ENCODE measurements at places on chromosomes 5 and 9. TPM values are rescaled to one million over a fixed set of nuclear protein-coding genes. Genes with fewer than 3 reads are reported as not detected.

GRCh38 chr5:149847611-149848010 is 97.0 kb downstream of the PDE6A start:
- H3K36me3 ChIP-seq, result peaks cover 4% of the 10 kb centered on the region
- H3K27me3 ChIP-seq, result no peaks in the 10 kb centered on the region
- DNase-seq, result no peak
- H3K4me1 ChIP-seq, result no peaks in the 10 kb centered on the region
- H3K27ac ChIP-seq, result no peak overlapping the region

The RNF20 gene
- 43.4 TPM for total RNA-seq

The MSX2 gene
- total RNA-seq, result 0.79 TPM

DNA sequence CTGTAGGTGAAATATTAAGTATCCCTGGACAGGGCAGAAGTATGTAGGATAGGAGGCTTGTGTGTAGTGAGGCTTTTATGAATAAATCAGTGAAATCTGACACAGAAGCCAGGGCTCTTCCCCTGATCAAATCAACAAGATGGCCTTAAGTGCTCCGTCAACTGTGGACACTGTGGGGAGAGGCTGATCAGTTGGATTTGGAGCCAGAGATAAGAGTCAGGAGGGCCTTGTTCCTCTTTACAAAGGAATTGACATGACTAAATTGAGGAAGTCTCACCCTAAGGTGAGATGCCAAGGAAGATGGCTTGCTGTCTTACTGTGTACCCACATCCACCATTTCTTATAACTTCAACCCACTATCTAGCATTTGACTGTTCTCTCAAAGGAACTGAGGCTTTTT is 91.6 kb upstream of the PRRC1 start:
- H3K27me3 ChIP-seq, result peaks cover 6% of the 10 kb centered on the region
- DNase-seq, result no peak
- H3K4me1 ChIP-seq, result no peaks in the 10 kb centered on the region
- no peak overlapping the region for H3K27ac ChIP-seq
- no peak overlapping the region for H3K4me3 ChIP-seq

GRCh38 chr5:83498585-83498984 is 27.0 kb downstream of the VCAN start:
- H3K4me3 ChIP-seq, result no peak overlapping the region
- no peaks in the 10 kb centered on the region for H3K36me3 ChIP-seq
- no peak for DNase-seq
- no peaks in the 10 kb centered on the region for H3K27me3 ChIP-seq

DNA sequence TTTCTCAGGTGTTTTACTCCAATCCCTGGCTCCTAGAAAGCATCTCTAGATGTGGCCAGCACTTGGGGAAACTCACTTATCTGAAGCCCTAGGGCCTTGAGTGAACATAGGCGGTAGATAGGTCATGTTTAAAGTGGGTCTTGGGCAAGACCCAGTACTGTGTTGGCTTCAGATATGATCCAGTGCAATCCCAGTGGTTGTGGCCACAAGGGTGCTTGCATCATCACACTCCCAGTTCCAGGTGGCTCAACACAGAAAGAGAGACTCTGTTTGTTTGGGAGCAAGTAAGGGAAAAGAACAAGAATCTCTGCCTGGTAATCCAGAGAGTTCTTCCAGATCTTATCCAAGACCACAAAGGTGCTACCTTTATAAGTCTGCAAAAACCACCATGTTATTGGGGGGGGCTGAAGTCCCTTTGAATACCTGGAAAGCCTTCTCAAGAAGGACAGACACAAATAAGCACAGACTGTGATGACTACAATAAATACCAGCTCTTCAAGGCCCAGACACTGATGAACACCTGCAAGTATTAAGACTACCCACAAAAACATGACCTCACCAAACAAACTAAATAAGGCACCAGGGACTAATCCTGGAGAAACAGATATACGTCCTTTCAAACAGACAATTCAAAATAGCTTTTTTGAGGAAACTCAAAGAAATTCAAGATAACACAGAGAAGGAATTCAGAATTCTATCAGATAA is 114.7 kb downstream of the LURAP1L start:
- DNase-seq, result no peak
- H3K4me1 ChIP-seq, result no peaks in the 10 kb centered on the region
- no peak overlapping the region for H3K27ac ChIP-seq
- H3K27me3 ChIP-seq, result no peaks in the 10 kb centered on the region
- no peaks in the 10 kb centered on the region for H3K36me3 ChIP-seq

DNA sequence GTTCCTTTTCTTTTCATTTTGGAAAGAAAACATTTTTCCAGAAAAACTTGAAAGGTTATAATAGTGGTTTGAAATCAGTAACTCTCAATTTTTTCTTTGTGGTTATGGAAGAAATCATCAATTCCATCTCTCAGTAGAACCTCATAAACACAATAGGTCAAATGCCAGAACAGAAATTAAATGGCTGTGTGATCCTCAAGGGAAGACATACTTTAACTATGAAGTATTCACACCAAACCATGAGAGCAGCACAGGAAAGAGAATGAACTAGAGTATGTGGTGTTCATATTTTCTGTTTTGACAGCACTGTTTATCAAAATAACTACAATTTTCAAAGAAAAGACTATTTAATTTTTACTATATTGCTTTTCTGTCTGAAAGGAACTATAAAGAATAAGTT is 29.7 kb upstream of the EFNA5 start:
- no peaks in the 10 kb centered on the region for H3K27me3 ChIP-seq
- H3K36me3 ChIP-seq, result no peaks in the 10 kb centered on the region
- no peak overlapping the region for H3K27ac ChIP-seq
- no peak for DNase-seq
